GM12892 (cell line): ENCODE measurements at places on chromosomes 16 and 17.

DNA sequence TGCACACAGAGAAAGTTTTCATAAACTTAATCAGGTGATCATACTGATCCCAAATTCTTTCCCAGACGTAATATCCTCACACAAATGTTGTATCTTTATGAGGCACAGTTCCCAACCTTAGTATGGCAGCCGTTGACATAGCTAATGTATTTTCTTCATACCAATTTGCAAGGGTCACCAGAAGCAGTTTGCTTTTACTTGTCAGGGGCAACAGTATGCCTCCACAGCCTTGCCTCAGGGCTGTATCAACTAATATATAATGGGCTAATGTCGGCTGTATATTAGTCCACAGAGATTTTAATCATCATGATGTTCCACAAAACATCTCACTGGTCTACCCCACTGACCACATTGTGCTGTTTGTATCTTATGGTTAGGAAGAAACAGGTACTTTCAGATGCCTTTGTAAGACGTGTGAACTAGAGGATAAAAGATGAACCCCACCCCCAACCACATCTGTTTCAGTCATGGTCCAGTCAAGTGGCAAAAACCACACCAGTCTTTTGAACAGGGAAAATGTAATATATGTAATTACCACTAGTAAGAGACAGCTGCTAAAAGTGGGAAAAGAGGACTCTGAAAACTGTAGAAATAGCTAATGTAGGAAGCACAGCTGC lies 55.2 kb downstream of the GAN start:
- no peak for DNase-seq

- DNase-seq: no peak
These were observed 17.0 kb downstream of the SOX8 start for GRCh38 chr16:998615-999014.

DNA sequence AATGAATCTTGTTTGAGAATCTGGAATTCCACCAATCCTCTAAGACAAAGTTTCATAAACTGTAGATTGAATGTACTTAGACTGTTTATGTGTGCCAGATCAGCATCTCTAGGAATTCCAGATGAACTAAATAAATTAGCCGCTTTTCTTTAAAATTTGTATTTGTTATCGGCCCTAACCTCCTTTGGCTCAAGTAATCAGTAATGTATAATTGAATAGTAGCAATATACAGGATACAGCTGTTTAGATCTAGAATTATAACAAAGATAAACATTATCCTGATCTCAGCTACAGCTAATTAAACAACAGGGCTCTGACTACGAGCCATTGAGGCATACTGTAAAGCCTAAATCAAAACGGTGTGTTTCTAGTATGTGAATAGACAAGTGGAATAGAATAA lies 120.3 kb downstream of the CYB561 start:
- no peak for DNase-seq

GRCh38 chr16:85428168-85428898 lies 184.8 kb upstream of the GSE1 start:
- DNase-seq: peak; percentile 79

DNA sequence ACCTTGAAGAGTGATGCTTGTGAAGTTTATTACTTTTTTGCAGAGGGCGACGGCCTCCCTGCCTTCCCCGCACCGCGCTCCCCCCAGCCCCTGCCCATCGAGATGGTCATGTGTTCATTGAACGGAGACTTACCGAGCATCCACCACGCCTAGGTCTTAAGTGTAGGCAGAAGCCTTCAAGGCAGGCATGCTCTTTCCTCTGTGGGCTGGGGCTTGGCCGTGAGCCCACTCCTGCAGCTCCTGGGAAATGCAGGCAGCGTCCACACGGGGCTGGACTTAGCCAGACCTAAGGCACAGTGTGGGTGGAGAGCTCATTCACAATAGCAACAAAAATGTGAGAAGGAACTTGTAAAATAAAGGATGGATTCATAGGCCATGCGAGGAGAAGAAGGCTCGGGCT lies 19.2 kb downstream of the RNF213 start:
- DNase-seq: no peak

DNA sequence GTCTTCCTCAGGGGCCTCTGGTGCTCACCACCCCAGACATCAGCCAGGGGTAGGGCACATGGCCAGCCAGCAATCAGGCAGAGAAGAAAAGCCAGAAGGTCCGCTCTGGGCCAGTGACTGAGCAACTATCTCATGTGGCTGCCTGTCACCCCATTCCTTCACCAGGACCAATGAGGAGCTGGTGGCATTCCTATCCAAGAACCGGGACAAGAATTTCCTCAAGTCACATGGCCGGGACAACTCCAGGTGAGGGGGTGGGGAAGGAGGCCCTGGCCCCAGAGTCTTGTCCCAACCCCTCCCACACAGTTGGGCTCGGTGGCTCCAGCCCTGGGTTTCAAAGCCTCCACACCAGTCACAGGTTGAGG lies 9.4 kb downstream of the XYLT2 start:
- DNase-seq: no peak

DNA sequence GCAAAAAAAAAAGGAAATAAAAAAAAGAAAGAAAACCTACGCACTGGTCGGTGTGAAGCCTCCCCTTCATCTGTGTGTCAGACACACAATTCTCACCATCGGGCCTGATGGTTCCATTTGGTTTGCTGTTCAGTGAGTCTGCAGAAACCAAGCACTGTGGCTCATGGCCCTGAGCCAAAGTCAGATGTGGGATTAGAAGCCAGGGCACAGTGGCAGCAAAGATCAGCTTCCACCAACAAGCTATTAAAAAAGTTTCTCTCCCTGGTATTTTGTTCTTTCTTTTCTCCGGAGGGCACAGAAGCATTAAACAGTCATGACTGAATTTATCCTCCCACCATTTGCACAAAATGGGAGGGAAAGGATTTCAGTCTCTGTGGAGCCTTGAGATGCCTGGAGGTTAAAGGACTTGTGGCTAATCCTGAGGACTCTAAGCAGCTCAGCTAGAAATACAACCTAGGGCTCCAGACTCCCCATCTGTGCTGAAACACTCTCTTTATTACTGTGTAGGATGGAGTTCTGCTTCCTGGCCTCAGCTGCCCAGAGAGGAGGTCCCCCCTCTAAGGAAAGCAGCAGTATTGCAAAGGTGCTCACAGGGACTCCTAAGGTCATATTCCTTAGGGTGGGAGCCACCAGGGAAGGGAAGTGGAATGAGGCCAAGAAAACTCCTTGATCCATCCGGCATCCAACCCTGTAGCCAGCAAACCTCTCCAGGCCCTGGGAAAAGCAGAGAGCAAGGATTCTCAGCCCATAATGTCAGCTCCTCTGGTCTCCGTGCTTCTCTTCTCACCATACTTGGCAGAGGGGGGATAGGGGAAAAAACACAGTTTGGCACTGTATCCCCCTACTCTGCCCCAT lies 28.2 kb downstream of the SLC39A11 start:
- no peak for DNase-seq

GRCh38 chr17:61127960-61128359 lies 271.7 kb upstream of the TBX2 start:
- no peak for DNase-seq

DNA sequence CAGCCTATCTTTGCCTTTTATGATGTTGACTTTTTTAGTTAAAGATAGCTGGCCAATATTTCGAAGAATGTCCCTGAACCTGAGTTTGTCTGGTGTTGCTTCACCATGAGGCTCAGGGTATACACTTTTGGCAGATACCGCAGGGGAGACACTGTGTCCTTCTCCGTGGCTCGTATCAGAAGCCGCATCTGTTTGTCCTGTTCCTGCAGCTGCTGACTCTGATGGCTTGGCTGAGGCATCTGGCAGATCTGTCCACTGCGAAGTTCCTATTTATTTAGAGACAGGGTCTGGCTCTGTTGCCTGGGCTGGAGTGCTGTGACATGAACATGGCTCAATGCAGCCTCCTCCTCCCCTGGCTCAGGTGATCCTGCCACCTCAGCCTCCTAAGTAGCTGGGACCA lies 93.5 kb downstream of the CRISPLD2 start:
- no peak for DNase-seq

GRCh38 chr17:48530208-48530886 lies 464 bp downstream of the HOXB1 start:
- DNase-seq: no peak

DNA sequence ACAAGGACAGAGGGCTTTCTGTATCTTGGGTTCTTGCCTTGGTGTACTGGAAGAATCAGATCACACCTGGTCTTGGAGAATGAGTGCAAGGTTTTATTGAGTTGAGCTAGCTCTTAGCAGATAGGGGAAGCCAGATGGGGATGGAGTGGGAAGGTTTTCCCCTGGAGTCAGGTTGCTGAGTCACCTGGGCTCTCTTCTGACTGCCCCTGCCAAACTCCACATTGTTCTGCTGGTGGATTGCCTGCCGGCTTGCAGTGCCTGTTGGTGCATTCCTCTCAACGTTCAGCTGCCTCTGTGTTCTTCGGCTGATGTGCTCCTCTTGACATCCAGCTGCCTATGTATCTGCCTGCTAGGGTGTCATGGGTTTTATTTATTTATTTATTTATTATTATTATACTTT lies 1431.1 kb downstream of the CDH8 start:
- no peak for DNase-seq

GRCh38 chr16:74771656-74772315 lies 2.8 kb downstream of the FA2H start:
- DNase-seq: peak; percentile 67

DNA sequence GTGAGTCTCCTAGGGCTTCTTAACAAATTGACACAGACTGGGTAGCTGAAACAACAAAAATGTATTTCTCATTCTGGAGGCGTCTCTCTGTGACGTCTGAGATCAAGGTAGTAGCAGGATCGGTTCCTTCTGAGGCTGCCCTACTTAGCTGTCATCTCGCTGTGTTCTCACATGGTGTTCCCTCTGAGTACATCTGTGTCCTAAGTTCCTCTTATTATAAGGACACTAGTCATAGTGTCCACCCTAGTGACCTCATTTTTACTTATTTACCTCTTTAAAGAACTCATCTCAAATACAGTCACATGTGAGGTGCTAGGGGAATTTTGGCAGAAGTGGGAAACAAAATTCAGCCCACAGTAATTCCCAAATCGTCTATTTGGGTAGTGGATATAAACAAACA lies 529.1 kb downstream of the NPIPA7 start:
- no peak for DNase-seq

DNA sequence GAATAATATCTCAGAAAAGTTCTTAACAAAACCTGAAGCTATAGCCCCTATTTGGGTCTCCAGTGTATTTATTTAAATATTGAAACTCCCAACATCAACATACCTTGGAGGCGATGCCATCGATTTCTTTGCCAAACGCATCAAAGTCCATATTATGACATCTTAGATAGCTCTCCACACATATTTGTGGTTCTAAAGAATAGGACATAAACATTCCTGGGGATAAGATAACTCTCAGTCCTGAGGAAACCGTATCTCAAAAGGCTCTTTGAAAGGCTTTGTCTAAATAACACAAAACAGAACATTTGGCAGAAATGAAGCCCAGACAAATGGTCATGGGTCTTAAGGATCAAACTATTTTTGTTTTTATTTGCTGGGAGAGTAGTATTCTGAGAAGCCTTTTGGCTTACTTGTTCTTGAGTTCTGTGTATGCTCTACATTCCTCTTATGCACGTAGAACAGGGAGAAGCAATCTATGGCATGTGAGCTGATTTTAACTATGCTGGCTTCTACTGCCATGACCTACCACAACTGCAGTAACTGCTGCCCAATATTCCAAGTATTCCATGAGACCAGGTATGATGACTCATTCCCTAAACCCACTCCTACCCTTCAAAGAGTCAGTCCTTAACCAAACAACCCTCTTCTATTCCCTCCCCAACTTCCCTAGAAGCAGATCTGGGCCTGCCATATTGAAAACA lies 279.0 kb upstream of the ZFHX3 start:
- no peak for DNase-seq

- DNase-seq: no peak
These were observed 26.3 kb downstream of the AARSD1 start for GRCh38 chr17:42937712-42938596.

- DNase-seq: no peak
These were observed 1.7 kb downstream of the MYOCD start for GRCh38 chr17:12667299-12667958.

DNA sequence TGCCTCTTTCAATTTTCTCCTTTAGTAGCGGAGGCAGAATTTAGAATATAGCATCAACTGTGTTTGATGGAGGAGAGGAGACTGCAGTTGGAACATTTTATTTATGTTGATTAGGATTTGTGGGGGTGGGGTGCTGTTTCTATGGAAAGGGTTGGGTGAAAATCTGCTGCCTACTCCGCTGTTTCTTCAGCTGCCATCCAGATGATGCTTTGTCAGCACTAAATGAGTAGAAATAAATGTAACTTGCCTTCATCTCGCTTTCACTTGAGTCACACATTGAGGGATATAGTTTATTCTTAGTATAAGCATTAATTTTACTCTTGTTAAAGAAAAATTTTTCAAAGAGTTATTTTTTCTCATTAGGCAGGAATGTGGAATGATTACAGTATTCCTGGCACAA lies 42.1 kb downstream of the ABHD15 start:
- DNase-seq: no peak
